Memory B cell (primary cell): ENCODE measurements at places on chromosomes 4 and X.
A peak's percentile ranks its signal among the peaks of the same experiment; 100 is the strongest.

- no peak for DNase-seq
Observed at GRCh38 chr4:53128706-53129357, 237.0 kb downstream of the SCFD2 start.

GRCh38 chrX:134572816-134573682, 85.2 kb downstream of the PLAC1 start:
- no peak for DNase-seq

GRCh38 chr4:55791666-55792065, 27.9 kb upstream of the EXOC1L start:
- no peak for DNase-seq

- no peak for DNase-seq
Observed at GRCh38 chrX:37380924-37381323, 31.8 kb downstream of the PRRG1 start.

GRCh38 chr4:172377486-172378140, 564.4 kb downstream of the GALNTL6 start:
- DNase-seq, result no peak

- DNase-seq, result no peak
Observed at GRCh38 chr4:66929748-66930147, 615.6 kb downstream of the CENPC start.

- DNase-seq, result no peak
Observed at GRCh38 chr4:17182888-17183287, 284.4 kb upstream of the LDB2 start.

GRCh38 chrX:153409414-153410101, 1.7 kb upstream of the ZFP92 start:
- DNase-seq, result no peak

- DNase-seq, result no peak
Observed at GRCh38 chrX:72027024-72027913, 104.4 kb downstream of the RTL5 start.

DNA sequence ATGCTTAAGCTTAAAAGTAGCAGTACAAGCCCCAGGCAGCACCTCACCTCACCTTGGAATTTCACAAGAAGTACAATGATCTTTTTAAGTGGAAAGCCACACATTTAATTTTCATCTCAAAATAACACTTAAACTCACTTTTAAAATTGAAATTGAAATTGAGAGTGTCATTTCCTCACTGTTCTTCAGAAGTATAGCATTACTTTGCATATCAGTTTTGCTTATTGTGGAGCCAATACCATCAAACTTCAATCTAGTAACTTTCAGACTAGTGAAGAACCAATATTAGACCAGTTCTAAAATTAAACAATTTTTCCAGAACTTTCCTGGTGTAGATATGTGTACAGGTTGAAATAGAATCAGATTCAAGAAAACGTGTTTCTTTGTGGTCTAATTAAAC, 242.4 kb downstream of the NDST4 start:
- no peak for DNase-seq

GRCh38 chr4:151952137-151952536, 191.3 kb upstream of the GATB start:
- DNase-seq, result no peak

DNA sequence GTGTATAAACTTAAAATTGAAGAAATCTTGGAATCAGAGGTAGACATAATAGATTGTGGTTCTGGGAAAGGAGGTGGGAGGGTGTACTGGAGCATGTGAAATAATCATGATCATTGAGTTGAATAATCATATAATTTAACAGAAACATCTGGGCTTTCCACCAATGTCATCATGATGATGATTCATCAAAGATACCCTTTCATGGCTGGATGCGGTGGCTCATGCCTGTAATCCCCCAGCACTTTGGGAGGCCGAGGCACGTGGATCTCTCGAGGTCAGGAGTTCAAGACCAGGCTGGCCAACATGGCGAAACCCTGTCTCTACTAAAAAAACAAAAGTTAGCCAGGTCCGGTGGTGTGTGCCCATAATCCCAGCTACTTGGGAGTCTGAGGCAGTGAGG, 6.7 kb upstream of the RUFY3 start:
- no peak for DNase-seq

DNA sequence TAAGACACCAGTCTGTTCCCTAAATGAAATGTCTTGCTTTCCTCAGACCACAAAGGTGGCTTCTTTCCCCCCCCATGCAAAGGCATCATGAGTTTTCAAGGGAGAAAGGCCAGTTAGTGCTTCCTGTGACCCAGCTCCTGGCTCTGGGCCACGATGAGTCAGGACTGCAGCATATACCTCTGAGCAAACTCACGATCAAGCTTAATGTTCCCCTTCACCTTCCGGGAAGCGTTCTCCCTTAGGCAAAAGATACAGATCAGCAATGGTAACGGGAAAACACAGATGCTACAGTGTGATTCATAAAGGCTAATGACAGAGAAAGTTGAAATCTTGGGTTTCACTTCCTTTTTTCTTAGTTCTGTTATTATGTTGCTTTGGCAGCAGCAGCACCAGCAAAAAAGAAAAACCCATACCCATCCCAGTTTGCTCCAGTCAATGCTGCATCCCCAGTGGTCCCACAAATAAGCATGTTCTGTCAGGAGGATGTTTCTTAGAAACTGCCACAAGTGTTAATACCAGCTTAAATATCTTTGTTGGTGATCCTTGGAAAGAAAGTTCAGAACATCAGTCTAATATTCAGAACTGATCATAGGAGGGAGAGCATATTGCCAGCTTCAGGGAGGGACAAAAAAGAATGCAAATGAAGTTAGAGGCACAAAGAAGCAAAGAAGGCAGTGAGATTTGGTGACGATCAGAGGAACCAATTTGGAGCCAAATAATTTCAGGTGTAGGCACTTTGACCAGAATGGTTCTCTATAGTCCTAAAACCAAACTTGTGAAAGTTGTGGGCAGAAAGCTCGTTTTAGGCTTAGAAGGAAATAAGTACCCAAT, 41.2 kb downstream of the LONRF3 start:
- peak; percentile 32 for DNase-seq

DNA sequence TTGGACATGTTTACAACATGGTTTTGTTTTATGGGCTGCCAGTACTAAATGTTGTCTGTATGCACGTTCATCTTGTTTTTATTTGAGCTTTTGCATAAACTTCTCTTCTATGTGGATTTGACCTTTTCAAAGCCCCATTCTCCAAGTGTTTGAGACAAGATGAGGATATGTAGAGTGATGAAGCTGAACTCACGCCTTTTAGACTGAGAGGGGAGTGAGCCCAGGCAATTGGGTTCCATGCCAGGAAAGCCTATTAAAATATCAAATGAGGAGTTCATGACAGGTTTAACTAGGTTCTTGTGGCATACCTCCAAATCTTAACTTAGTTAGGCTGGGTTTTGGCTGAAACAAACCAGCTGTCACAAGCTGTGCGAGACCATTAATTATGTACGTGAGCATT, 170.4 kb upstream of the LDB2 start:
- DNase-seq, result no peak

DNA sequence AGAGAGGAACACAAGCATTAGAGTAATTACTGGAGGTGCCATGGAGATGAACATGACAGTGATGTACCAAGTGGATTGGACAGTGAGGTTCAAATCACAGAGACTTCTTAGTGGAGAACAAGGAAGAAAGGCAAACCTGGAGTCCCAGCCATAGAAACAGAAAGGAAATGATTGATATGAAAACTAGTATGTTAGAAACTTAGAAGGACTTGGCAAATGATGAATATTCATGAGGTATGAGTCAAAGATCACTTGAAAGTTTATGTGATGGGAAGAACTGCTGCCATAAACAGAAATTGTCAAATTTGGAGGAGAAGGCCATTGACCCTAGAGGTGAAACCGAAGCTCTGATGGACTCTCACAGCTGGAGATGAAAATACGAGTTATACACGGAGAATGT, 88.2 kb downstream of the PHOX2B start:
- no peak for DNase-seq

DNA sequence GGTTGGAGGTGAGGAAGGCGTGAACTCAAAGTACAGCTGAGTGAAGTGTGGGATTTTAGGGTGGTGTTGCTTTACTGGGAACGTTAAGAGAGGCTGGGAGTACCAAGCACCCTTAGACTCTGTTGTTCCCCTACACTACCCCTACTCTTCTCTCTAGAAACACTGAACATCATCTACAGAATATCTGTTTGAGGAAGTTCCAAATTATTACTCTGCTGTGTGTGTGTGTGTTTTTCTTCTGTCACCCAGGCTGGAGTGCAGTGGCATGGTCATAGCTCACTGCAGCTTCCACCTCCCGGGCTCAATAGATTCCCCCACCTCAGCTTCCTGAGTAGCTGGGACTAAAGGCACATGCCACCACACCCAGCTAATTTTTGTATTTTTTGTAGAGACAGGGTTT, 76.7 kb upstream of the AP1S2 start:
- no peak for DNase-seq

- peak; percentile 16 for DNase-seq
Observed at GRCh38 chr4:180028682-180029081, 2214.5 kb upstream of the TENM3 start.

DNA sequence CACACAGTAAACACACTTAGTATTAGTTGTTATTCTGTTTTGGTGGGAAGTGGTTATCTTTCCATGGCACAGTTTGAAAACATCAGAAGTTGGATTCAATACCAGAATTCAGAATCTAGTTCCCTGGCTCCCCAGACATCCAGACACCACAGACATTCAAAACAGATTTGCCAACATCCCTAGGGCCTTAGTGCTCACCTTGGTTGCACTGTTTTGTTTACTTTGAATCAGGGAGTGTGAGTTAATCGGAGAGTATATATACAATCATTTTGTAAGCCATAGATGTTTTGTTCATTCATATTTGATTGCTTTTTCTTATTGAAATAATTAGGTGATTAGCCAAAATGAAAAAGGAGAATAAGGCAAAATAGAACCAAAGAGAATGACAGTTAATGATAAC, 324.7 kb upstream of the CLNK start:
- no peak for DNase-seq

- DNase-seq, result no peak
Observed at GRCh38 chrX:153527208-153527607, 9.8 kb downstream of the ATP2B3 start.

GRCh38 chr4:187944179-187944578, 51.4 kb upstream of the ZFP42 start:
- no peak for DNase-seq

DNA sequence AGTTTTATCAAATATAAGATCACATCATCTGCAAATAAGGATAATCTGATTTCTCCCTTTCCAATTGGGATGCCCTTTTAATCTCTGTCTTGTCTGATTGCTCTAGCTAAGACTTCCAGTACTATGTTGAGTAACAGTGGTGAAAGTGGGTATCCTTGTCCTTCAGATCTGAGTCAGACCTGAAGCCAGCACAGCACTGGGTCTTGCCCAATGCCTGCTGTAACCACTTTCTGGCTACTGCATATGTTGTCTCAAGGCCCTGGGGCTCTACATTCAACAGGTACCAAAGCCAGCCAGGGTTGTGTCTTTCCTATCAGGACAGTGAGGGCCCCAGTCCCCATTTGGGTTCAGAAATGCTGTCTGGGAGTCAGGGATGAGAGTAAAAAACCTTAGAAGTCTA, 90.3 kb downstream of the CYSLTR1 start:
- DNase-seq, result no peak

- DNase-seq, result no peak
Observed at GRCh38 chr4:183746305-183747229, 87.5 kb downstream of the TRAPPC11 start.

GRCh38 chrX:23656684-23657083, 10.6 kb upstream of the PRDX4 start:
- no peak for DNase-seq

DNA sequence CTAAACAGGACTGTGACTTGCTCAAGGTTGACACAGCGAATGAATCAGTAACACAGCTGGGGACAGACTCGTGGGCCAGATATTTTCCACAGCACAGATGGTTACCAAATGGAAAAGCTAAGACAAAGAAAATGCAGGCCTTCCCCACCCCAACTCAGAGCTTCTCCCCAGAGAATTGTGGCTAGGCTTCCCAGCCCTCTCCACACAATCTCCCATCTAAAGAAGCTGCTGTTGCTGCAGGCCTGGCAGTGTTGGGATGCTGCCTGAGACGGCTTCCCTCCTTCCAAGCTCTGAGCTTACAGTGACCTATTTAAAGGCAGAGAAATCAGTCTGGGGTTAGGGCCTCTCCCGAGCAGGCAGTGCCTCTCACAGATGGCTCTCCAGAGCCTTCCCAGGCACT, 46.5 kb upstream of the PGRMC1 start:
- no peak for DNase-seq

DNA sequence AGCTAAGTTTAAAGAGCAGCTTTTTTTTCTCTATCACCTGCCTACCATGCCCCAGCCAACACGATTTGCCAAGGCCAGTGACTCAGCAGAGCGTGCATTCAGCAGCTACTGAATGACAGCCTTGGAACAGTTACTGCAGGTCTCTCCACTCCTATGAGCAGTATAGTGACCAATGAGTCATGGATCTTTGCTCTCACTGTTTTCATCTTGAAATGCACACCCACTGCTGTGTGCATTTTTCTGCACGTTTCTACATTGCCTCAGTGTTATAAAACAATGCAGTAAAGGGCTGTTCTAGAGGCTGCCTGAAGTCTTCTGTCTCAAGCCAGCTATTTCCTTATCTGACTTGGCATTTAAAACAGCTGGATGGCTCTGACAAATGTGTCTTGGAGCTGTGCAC, 66.0 kb upstream of the C4orf54 start:
- DNase-seq, result no peak

DNA sequence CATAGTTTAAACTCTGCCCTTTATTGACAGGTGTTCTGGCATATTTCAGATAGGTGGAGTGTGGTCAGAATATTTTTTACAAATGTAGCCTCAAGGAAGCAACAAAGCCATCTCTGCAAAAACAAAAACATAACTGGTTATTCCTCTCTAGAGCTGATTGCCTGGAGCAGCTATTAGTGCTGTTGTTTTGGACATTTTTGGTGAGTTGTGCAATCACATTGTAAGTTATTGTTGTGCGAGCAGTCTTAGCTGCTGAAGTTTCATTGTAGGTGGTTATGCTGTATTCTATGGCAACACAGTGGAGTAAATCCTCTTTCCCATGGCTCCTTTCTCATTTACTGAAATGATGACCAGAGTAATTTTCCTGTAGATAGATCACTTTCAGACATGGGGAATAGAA, 1413.0 kb downstream of the PCDH7 start:
- DNase-seq, result no peak

GRCh38 chr4:122052677-122053076, 99.5 kb upstream of the BLTP1 start:
- no peak for DNase-seq

DNA sequence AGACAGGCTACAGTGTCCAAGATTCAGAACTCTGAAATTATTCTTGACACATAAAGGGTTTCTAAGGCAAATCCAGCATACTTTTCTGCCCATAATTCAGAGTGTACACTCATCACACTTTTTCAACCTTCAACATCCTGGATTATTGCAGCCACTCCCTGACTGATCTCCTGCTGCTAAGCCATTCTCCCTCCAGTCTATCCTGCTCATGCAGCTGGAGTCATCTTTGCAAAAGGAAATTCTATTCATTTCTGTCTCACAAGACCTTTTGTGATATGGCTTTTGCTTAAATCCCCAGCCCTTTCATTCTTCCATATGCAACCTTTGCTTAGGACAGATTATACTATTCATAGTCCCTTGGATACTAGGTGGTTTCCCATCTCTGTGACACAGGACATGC, 236.1 kb upstream of the LDB2 start:
- DNase-seq, result no peak
